Stimulated activated CD4-positive, alpha-beta T cell treated with anti-CD3 and anti-CD28 coated beads, Interleukin-2, amount 100 ng/mL, for 48 hours (primary cell): ENCODE measurements at places on chromosomes 1 and 21.

GRCh38 chr1:85356130-85356529 lies 79.7 kb upstream of the BCL10 start:
- no peak for DNase-seq

DNA sequence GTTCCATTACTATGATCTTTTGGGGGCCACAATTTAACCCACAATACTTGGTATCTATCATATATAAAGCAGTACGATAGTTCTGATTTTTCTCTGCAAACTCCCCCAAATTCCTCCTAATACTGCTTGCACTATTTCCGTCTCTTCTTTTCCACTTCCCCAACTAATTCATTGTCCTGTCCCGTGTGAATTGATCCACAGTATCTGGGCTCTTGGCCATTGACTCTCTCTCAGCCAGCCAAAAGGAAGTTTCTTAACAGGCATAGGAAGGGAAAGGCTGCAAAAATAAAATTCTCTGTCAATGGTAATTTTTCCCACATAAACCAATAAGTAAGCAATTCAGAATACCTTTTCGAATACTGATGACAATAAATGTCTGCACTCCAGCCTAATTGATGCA lies 91.7 kb upstream of the DSCAM start:
- DNase-seq = no peak

DNA sequence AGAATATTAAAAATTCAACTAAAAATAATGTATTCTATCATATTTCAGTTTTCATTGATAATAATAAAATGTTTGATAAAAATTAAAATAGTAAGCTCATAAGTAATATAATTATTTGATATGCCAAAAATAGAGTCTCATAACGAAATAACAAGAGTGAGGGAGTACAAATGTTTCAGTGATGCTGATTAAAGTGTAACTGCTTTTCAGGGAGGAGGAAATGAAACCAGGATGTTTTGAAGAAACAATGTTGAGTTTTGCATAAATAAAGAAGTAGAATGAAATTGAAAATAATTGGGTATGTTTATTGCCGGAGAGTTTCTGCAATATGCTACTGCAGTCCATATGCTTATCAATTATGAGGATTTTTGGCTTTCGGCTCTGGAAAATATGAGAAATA lies 1159.8 kb upstream of the ADGRL2 start:
- DNase-seq = no peak

DNA sequence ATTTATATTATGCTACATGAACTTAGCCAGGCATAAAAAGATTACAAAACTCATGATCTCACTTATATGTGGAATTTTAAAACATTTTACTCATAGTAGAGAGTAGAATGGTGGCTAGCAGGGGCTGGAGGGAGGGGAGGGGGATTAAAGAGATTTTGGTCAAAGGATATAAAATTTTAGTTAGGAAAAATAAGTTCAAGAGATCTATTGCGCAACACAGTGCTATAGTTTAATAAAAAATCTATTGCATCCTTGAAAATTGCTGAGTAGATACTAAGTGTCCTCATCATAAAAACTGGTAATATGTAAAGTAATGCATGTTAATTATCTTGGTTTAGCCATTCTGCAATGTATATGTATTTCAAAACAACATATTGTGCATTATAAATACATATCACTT lies 635.6 kb upstream of the NEGR1 start:
- no peak for DNase-seq

DNA sequence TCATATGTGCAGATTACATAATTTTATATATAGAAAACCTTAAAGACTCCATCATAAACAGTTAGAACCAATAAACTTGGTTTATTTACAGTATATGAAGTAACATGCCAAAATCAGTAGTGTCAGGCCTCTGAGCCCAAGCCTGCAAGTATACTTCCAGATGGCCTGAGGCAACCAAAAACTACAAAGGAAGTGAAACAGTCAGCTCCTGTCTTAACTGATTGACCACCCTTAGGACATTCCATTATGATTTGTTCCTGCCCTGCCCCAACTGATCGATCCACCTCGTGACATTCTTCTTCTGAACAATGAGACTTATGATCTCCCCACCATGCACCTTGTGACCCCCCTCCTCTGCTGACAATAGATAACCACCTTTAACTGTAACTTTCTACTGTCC lies 630.3 kb downstream of the AMY1C start:
- no peak for DNase-seq
